DMS 273 treated with DMSO at 0.1 percent for 48 hours (cell line): ENCODE measurements at places on chromosomes 3 and 15.

DNA sequence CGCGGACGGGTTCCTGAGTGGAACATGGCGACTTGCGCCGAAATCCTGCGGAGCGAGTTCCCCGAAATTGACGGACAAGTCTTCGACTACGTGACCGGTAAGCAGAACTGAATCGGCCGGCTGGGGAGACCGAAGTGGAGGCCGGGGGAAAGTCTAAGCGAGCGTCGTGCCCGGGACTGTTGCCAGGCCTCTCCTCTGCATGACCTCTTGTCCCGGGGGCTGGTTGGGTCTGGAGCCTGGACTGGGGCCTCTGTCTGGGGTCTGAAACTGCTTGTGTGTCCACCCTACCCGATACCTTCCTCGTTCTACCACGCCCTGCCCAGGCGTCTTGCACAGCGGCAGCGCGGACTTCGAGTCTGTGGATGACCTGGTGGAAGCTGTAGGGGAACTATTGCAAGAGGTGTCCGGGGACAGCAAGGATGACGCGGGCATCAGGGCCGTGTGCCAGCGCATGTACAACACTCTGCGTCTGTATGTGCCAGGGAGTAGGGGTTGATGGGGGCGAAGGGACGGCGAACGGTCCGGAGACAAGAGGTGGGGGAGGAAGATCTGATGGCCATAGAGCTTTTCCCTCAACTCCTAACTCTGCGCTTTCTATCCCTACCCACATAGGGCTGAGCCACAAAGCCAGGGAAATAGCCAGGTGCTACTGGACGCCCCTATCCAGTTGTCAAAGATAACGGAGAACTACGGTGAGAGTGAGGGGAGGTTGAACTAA, at the start of gene ABCF3:
TSS of gene ABCF3 (plus strand) at position 16 of the 718 bp plus-strand sequence. CDS start at position 25, 9 bp downstream.
- DNase-seq: no peak

DNA sequence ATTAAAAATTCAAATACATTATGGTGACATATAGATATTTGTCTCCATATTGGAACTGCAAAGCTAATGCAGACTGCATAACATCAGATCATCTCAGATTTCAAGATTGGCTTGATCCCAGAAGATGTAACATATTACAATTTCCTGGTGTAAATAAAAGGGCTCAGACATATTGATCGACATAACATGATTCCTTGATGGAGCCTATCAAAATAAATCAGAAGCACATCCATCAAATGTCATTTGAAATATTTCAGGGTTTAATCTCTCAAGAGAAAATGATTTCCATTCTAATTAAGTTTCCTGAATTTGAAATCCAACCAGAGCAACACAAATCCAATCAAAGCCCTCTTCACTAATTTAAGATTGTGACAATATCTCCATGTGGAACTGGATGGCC, 75.1 kb upstream of the UNC13C start:
- DNase-seq: no peak

GRCh38 chr3:173618703-173619102, 221.2 kb downstream of the NLGN1 start:
- DNase-seq: no peak

DNA sequence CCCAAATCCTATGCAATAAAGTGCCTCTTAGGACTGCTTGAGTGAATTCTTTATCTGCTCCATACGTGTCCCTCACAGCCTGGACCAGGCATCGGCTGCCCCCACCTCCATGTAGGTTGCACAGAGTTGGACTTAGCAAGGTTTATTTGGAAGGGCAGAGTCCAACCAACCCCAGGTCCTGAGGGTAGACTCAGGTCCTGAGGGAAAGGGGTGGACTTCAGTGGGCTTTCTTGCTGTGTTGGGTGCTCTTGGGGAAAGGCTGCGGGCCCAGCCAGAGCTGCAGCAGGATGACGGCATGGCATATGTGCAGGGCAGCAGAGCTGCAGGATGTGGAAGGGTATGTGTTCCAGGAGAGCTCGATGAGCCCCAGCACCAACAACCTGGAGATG, 6.5 kb downstream of the ALG3 start:
- no peak for DNase-seq

- DNase-seq: no peak
Observed at GRCh38 chr3:17302774-17303173, 418.0 kb downstream of the PLCL2 start.

DNA sequence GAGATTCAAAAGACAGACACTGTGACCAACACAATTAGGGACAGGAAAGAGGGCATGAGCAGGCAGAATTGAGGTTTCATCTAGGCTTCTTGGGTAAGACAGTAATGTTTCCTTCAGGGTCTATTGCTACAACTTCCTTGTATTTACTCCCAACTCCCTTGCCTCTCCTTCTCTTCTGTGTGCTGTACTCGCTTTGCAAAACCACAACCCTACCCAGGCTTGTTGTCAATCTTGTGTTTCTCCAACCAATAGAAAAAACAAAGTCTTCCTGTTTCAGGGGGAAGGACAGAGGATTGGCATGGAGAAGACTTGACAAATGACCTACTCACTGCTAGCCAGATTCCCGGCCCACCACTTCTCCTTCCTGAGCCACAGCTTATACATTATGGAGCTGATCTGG, 36.3 kb upstream of the MASP1 start:
- DNase-seq: no peak

- no peak for DNase-seq
Observed at GRCh38 chr3:188241072-188241471, 87.1 kb downstream of the LPP start.

- DNase-seq: no peak
Observed at GRCh38 chr15:69590932-69591524, 138.4 kb downstream of the RPLP1 start.

DNA sequence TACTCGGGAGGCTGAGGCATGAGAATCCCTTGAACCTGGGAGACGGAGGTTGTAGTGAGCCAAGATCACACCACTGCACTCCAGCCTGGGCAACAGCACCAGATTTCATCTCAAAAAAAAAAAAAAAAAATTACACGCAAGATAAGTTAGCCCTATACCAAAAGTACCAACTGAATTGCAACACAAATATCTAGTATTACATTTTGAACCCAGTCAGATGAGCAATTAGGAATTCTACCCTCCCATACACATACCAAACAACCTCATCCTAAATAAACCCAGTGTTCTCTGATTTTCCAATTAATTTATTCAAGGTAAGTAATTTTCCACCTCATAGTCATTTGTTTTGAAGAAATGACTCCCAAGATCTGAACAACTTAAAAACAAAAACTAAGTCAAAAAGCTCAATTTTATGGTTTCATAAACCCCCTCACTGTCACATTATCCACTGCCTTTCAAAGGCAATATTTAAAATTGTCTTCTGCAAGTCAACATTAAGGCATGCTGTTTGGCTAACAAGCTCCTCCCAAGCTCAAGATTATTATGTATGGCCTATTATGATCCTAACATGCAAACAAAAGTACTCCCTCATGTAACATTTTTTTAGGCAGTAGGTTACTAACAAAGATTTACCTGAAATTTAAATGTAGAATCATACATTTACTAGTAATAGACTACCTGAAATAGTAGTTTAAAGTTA, 4.5 kb downstream of the RAF1 start:
- no peak for DNase-seq

GRCh38 chr3:161567577-161568361, 71.2 kb downstream of the OTOL1 start:
- no peak for DNase-seq

DNA sequence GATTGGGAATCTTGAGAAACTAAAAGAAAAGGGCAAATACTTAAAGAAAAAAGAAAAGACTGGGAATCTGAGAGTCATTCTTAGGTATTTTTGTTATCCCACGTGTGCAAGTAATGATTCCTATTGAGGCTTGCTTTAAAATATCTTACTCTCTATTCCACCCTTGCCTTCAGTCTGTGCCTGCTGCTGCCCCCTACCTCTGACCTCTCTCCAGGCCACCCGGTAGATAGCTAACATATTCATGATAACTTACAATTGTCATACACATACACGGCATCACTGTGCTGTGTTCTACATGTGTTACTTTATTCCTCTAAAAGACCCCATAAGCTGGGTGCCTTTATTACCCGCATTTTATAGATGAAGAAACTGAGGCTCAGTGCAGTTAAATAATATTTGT, 27.8 kb upstream of the ATP13A3 start:
- DNase-seq: no peak

DNA sequence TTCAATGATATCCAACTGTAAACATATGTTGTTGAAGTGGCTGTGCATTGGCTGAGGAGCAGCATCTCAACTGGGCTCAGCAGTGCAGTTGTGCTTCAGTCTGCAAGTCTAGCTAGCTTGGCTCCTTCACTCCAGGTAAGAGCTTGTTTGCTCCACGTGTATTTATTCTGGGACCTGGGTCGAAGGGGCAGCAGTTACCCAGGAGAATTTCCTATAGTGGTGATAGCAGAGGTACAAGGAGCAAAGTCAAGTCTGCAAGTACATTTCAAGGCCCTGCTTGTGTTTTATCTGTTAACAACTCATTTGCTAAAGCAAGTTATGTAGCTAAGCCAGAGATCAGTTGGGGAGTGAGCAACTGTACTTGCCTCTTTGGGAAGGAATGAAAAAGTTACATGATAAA, 286.2 kb upstream of the UMPS start:
- no peak for DNase-seq

DNA sequence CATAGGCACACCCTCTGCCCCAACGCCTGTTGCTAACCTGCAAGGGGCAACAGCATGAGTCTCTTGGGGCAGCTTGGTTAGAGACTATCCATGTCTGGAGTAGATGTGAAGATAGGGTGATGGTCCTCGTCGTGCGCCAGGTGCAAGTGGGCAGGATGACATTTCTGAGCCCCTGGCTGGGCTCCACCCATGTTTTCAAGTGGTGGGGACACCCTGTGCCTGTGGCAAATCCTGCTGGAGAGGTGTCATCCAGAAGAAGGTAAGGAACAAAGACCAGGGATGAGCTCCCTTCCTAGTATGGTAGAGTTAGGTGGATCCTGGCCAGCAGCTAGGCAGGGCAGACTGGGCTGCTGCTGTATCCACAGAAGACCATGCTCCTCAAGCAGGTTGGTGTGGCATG, 152.6 kb downstream of the ABHD5 start:
- DNase-seq: no peak

GRCh38 chr15:88622605-88622975, 1.4 kb downstream of the AEN start:
- DNase-seq: no peak
